ENCODE measurements at places on chromosomes 2 and 18. TPM values are rescaled to one million over a fixed set of nuclear protein-coding genes. Genes with fewer than 3 reads are reported as not detected.

Gene NMS
- total RNA-seq: not detected

- H3K4me1 ChIP-seq: no peaks in the 10 kb centered on the region
- no peak overlapping the region for H3K4me3 ChIP-seq
- H3K27me3 ChIP-seq: no peaks in the 10 kb centered on the region
- H3K36me3 ChIP-seq: no peaks in the 10 kb centered on the region
- DNase-seq: no peak
Measured at GRCh38 chr2:141068053-141068682, 1062.6 kb downstream of the LRP1B start.

- no peaks in the 10 kb centered on the region for H3K27me3 ChIP-seq
- no peaks in the 10 kb centered on the region for H3K36me3 ChIP-seq
- peaks cover 16% of the 10 kb centered on the region for H3K4me1 ChIP-seq
- DNase-seq: no peak
Measured at GRCh38 chr2:241545523-241546473, 12.7 kb upstream of the BOK start.

Gene ITM2C
- 36.3 TPM for total RNA-seq

DNA sequence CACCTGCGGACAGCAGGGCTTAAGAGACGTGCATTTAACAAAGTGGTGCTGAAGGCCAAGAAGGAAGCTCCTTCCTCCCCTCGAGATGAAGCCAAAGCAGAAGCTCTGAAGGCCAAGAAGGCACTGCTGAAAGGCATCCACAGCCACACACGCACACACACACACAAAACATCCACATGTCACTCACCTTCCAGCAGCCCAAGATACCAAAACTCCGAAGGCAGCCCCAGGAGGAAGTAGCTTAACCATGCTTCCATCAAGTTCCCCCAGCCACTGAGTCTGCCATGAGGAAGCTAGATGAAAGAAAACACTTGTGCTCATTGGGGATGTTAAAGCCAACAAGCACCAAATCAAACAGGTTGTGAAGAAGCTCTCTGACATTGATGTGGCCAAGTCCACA, 175.7 kb upstream of the POU3F3 start:
- H3K36me3 ChIP-seq: no peaks in the 10 kb centered on the region
- no peaks in the 10 kb centered on the region for H3K27me3 ChIP-seq
- no peaks in the 10 kb centered on the region for H3K4me1 ChIP-seq
- no peak overlapping the region for H3K4me3 ChIP-seq

Gene RTKN
- 49.9 TPM for total RNA-seq

- H3K36me3 ChIP-seq: no peaks in the 10 kb centered on the region
- no peak overlapping the region for H3K4me3 ChIP-seq
- no peaks in the 10 kb centered on the region for H3K27me3 ChIP-seq
- no peak for DNase-seq
- H3K4me1 ChIP-seq: no peaks in the 10 kb centered on the region
Measured at GRCh38 chr2:201925056-201925455, 108.6 kb upstream of the FZD7 start.

Gene INPP1
- total RNA-seq: 15.5 TPM

DNA sequence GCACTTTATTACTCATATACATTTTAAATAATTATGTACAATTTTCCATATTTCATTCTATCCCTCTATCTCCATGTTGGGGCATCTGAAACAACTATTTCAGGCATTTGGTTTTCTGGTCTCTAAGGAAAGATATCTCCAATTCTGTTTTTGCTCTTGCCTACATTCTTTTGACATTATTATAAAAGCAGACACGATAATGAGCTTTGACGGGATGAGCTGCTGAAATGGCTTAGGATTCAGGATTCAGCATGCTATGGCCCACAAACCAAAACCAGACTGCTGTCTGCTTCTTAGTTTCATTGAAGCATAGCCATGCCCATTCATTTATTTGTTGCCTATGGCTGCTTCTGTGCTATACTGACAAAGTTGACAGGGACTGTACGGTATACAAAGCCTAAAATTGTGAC, 42.7 kb upstream of the GLS start:
- no peak for DNase-seq
- H3K4me1 ChIP-seq: no peaks in the 10 kb centered on the region
- H3K27me3 ChIP-seq: no peaks in the 10 kb centered on the region

Gene DAW1
- not detected for total RNA-seq

Gene MEMO1
- 28.8 TPM for total RNA-seq

DNA sequence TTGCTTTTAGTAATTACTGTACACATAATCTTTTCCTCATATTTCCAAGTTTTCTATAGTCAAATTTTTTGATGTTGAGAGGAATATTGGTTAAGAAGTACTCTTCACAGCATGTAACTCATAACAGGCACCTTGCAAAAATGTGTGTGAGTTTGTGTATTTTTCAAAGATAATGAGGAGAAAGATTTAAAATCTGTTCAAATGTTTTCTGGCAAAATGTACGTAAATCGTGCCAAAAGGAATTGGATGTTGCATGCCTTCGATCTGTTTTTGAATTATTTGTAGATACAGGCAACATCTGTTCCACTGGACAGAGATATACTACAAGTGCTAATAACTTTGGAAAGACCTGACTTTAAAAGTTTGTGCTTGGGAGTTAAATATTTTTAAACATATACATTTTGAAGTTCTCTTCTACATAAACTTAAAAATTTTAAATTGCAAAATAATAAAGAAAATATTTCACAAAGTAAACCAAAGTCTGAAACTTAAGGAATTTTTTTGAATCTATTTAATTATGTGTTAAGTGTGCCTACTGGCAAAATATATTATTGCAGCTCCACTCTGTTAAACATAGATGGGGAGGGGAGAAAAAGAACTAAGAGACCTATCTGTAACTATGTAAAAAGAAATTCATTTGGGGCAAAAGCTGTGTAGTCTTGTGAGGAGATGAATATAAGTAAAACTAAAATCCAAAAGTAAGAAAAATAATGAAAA, 133.5 kb upstream of the UBE2E3 start:
- H3K27me3 ChIP-seq: no peaks in the 10 kb centered on the region
- no peaks in the 10 kb centered on the region for H3K4me1 ChIP-seq
- H3K4me3 ChIP-seq: no peak overlapping the region
- H3K36me3 ChIP-seq: no peaks in the 10 kb centered on the region
- H3K27ac ChIP-seq: no peak overlapping the region
- no peak for DNase-seq

DNA sequence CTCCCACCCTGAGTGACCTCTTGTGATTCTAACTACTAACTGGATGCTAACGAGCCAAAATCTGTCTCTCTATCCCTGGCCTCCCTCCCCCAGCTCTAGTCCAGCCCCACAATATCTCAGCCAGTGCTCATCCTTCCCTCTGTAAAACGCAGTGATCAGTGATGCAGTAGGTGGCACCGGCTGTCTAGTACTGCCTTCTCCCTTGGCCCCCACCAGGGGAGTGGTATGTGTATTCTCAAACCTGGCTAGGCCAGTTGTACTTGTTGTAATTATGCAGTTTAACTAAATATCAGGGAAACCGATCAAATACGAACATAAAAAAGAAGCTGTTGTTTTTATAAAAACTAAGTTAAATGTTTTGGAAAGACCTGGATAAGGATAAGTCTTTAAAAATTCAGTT, 113.2 kb upstream of the ALPP start:
- no peak overlapping the region for H3K4me3 ChIP-seq
- H3K27me3 ChIP-seq: no peaks in the 10 kb centered on the region
- no peak overlapping the region for H3K27ac ChIP-seq
- H3K4me1 ChIP-seq: no peaks in the 10 kb centered on the region
- no peaks in the 10 kb centered on the region for H3K36me3 ChIP-seq

Gene PFN4
- 0.44 TPM for total RNA-seq

- H3K4me3 ChIP-seq: no peak overlapping the region
- no peaks in the 10 kb centered on the region for H3K36me3 ChIP-seq
Measured at GRCh38 chr2:128452536-128453530, 134.2 kb upstream of the HS6ST1 start.

Gene IL1R2
- 8.2 TPM for total RNA-seq

- no peak for DNase-seq
- no peak overlapping the region for H3K4me3 ChIP-seq
- no peaks in the 10 kb centered on the region for H3K36me3 ChIP-seq
- no peaks in the 10 kb centered on the region for H3K4me1 ChIP-seq
Measured at GRCh38 chr2:6164986-6165747, 473.0 kb downstream of the SOX11 start.

- no peaks in the 10 kb centered on the region for H3K27me3 ChIP-seq
- no peaks in the 10 kb centered on the region for H3K4me1 ChIP-seq
- H3K27ac ChIP-seq: no peak overlapping the region
- no peak for DNase-seq
- no peaks in the 10 kb centered on the region for H3K36me3 ChIP-seq
Measured at GRCh38 chr18:54740136-54740846, 88.0 kb upstream of the RAB27B start.

Gene GPATCH11
- total RNA-seq: 8.9 TPM

Gene SERPINB4
- total RNA-seq: 0.66 TPM

DNA sequence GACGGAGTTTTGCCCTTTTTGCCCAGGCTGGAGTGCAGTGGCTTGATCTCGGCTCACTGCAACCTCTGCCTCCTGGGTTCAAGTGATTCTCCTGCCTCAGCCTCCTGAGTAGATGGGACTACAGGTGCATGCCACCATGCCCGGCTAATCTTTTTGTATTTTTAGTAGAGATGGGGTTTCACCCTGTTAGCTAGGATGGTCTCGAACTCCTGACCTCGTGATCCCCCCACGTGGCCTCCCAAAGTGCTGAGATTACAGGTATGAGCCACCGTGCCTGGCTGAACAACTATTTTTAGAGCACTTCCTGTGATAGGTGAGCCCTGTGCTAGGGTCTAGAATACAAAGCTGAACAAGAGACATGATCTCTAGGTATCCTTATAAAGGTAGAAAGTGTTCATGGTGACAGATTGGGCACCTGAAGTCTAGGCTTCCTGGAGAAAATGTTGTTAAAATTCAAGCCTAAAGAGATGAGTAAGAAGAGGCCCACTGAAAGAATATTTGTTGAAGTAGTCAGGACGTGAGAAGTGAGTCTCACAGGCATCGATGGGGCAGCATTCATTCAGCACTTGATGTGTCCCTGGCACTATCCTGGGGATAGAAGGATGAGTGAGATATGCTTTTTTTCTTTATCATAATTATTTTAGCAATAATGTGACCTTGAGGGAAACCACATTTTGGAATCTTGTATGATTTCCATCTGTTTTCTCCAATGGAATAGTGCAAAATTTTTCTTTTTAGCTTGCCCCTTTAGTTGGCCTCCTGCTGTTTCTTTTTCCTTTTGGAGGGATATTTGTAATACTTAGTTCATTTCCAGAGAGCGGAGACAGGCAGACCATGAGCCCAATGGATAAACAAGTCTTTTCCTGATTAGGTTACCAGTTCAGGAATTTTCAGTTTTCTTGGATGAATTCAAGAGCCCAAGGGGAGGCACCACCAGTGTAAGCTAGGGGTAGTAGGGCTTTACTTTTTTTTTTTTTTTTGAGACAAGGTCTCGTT, 5.1 kb downstream of the ZNF236 start:
- no peak overlapping the region for H3K27ac ChIP-seq
- DNase-seq: no peak
- peaks cover 3% of the 10 kb centered on the region for H3K4me1 ChIP-seq
- no peaks in the 10 kb centered on the region for H3K27me3 ChIP-seq
- no peaks in the 10 kb centered on the region for H3K36me3 ChIP-seq
- no peak overlapping the region for H3K4me3 ChIP-seq

Gene LIMS3
- total RNA-seq: 1.6 TPM

DNA sequence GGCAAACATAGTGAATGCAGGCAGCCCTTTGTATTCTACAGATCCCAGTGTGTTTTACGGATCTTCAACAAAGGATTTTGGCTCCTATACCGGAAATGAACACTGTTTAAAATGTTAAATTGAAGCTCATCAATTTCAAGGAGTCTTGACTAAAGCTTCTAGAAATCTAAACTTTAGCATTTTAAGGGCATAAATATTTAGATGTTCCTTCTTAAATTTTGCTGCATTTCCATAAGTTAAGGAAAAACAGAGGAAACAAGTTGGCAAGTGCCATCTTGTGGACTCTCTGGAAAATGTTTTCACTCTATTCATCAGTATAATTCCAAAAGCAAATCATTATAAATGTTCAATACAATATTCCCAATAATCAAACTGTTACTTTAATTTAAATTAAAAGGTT, 19.6 kb downstream of the CHN1 start:
- no peaks in the 10 kb centered on the region for H3K36me3 ChIP-seq
- no peak overlapping the region for H3K4me3 ChIP-seq
- no peak overlapping the region for H3K27ac ChIP-seq
- no peaks in the 10 kb centered on the region for H3K27me3 ChIP-seq
- no peaks in the 10 kb centered on the region for H3K4me1 ChIP-seq

Gene CFAP65
- total RNA-seq: not detected

GRCh38 chr2:237096911-237097310, 11.2 kb downstream of the COPS8 start:
- H3K4me1 ChIP-seq: peaks cover 2% of the 10 kb centered on the region
- no peak overlapping the region for H3K4me3 ChIP-seq
- no peak for DNase-seq
- H3K36me3 ChIP-seq: peaks cover 8% of the 10 kb centered on the region
- H3K27ac ChIP-seq: no peak overlapping the region
- no peaks in the 10 kb centered on the region for H3K27me3 ChIP-seq
